ENCODE measurements at places on chromosomes 3 and 15.

- DNase-seq = no peak
Observed at GRCh38 chr15:67349634-67350033, 95.0 kb downstream of the IQCH start.

DNA sequence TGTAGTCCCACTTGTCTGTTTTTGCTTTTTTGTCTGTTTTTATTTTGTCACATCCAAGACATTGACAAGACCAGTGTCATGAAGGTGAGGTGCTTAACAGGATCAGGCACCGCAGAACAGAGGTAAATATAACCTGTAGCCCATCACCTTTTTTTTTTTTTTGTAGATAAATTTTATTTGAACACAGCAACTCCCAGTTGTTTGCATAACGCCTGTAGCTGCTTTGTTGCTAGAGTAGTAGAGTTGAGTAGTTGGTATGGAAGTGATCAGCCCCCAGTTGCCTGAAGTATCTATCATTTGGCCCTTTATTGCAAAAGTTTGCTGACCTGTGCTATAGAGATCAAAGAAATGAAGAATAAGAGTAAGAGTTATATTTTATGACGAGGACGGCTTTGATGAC is 135.0 kb downstream of the TCF12 start:
- DNase-seq = no peak

DNA sequence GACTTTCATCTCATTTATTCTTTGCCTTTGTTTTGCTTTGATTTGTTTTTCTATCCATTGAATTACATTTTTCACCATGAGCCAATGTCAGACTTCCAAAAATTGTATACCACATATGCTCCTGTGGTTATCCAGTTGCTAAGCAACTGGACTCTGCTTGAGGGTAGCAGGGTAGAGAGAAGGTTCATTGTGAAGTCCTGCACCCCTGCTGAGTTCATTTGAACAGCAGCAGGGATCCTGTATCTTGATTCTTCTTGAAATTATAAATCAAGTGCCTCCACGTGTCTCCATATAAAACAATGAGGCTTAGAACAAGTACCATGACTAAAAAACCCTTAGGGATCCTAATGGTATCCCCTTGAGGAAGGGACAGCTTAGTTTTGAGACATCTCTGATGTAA is 449.3 kb downstream of the ROBO2 start:
- no peak for DNase-seq

- DNase-seq = no peak
Observed at GRCh38 chr3:23948761-23949160, 3.7 kb downstream of the NR1D2 start.

DNA sequence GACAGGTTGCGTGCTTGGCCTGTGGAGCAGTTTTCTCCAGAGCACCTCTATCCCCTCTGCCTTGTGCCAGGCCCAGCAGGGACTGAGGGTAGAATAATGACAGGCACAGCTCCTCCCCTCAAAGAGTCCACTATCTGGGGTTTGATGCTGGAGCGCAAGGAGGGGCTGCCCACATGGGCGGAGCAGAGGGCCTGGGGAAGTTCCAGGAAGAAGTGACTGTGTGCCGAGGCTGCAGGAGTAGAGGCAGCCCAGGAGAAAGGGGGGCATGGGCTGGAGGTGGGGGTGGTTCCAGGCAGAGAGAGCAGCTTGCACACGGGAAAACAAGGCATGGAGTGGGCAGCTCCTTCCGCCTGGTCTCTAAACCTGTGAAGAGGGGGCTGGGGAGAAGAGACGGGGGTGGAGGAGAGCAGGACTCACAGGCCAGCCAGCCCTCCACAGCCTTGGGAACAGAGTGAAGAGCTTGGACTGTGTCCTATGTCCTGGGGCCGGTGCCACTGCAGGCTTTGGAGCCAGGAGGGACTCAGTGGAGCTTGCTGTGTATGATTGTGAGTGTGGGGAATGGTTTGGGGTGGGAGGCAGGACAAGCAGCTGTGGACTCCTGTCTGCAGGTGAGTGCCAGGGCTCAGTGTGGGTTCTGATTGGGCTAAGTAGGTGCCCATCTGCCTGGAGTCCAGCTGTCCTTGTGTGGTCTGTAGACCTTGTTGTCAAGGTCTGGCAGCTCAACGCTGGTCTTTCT is 48.1 kb downstream of the APBA2 start:
- no peak for DNase-seq

GRCh38 chr3:152623286-152623911 is 211.5 kb upstream of the P2RY1 start:
- DNase-seq = no peak

GRCh38 chr3:43273416-43273815 is 12.9 kb upstream of the SNRK start:
- DNase-seq = no peak

DNA sequence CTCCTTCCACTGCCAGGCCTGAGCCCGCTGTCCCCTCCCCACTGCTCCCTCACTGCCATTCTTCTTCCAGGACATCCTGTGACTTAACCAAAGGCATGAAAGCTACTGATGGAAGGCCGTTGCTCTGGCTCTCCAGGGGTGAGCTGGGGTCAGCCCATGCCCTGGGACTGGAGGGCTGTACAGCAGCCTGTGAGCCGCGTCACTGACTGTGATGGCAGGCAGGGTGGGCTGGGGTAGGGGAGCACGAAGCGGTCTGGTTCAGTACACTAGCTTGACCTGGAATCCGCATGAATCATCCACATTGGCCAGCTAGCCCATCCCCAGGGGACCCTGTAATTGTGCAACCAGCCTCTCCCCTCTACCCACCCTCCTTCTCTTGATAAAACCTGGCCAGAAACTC is 30.8 kb downstream of the CORO2B start:
- DNase-seq = no peak

- DNase-seq = peak; percentile 26
Observed at GRCh38 chr3:52982839-52983238, 63.0 kb downstream of the SFMBT1 start.

All from CD4-positive, CD25-positive, alpha-beta regulatory T cell (primary cell).